K562 (cell line): ENCODE measurements at places on chromosomes 2 and 18.

DNA sequence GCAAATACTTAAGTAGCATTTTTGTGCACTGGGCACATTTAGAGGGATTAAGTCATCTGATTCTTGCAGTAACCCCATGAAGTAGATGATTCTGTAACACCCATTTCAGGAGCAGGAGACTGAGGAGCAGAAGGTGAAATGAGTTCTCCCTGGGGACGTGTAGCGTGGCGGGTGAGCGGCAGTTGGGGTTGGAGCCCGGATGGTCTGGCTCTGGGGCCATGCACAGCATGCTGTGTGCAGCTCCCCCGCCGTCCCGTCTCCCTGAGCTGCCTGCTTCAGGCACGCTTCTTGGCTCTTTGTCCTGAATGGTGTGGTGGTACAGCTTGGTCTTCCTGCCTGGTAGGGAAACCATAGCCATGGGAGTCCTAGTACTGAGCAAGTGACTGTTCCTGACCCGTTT lies 32.4 kb downstream of the INPP4A start:
- no peak for DNase-seq

DNA sequence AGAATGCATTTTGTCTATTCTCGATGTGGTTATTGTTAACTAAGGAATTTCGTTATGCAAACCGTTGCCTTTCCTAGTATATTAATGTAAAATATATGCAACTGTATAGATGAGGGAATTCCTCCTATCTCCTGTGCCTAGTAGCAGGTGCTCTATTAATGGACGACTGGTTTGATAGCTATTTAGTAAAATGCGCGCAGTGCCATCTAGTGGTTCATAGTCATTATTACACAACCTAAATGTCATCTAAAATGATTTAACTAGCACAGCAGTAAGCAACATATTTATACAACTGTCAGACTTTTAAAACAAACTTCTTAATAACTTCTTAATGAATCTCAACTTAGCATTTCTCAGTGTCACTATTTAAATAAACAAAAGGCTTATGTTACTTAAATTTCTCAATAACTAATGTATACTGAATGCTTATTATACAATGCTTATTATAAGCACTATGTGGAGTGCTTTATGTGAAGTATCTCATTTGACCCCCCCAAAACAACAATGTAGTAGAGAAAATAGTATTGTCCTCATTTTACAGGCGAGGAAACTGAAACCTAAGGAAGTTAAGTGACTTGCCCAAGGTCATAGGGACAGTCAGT lies 77.9 kb downstream of the DTNA start:
- DNase-seq = peak; percentile 60

GRCh38 chr2:113961000-113961399 lies 71.1 kb downstream of the ACTR3 start:
- DNase-seq = no peak

GRCh38 chr2:60068755-60069154 lies 484.7 kb downstream of the BCL11A start:
- no peak for DNase-seq

DNA sequence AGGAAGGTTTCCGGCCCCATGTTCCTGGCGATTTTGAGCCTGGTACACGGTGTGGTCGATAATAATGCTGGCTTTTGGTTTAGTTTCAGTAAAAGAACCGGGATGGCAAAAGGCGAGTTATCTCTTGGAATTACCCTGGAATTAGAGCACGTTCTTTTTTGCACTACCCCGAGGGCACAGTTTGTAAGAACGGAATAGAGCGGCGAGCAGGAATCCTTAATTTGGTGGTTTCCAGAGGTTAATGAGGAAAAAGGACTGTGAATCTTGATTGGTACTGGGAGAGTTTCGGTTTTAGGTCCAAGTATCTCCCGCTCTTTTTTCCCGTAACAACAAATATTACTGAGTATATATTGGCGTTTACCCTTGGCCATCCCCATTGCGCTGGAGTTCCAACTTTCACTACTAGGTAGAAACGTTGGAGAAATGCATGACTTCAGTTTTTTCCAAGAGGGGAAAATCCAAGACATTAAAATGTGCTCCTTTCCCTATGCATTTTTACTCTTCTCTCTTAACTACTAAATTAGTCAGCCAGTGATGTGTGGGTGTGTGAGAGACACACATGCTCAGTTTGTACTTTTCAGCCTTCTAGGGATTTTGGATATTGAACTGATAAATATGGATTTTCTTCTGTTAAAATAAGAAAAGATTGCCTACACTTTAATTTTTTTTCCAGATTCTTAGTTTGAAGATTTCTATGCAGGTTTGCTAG lies 160.8 kb downstream of the AGPS start:
- DNase-seq = no peak

- DNase-seq = no peak
Measured at GRCh38 chr2:202014318-202014717, 19.3 kb upstream of the FZD7 start.

- DNase-seq = no peak
Measured at GRCh38 chr2:11396021-11396420, 51.6 kb upstream of the ROCK2 start.

DNA sequence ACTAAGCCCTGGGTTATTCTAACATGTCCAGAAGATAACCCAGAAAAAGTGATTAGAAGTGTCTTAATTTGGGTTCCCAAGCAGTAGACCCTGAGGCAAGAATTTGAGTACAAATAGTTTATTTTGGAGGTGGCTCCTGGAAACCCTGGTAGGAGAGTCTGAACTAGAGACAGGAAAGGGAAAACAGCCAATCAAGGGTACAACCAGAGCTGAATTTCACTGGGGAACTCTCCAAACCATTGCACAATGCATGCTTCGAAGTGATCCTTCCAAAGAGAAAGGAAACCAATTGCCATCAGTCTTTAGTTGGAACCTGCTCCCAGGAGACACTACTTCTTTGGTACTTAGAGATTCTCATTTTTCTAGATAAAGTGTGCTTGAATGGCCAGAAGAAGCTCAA lies 361.5 kb downstream of the MBD2 start:
- DNase-seq = no peak

DNA sequence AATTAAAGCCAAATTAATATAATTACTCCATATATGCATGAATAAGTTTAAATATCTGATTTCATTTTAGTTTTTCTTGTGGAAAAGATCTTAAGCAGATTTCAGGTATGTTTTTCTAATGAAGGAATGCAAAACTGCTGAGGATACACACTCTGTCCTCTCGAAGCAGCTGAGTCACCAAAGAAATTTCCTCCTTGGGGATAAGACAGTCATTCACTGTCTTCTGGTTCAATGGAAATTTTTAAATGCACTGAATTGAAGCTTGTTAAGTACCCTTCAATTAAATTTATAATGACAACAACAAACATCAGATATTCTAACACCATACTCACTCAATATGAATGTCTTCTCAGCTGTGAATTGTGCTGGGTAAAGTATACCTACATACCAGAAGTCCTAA lies 101.5 kb upstream of the DNER start:
- no peak for DNase-seq

GRCh38 chr2:241179899-241180298 lies 8.6 kb upstream of the ANO7 start:
- DNase-seq = no peak

GRCh38 chr2:213429516-213429915 lies 145.3 kb downstream of the SPAG16 start:
- no peak for DNase-seq

- no peak for DNase-seq
Measured at GRCh38 chr2:68115965-68116364, 41.7 kb upstream of the PNO1 start.

DNA sequence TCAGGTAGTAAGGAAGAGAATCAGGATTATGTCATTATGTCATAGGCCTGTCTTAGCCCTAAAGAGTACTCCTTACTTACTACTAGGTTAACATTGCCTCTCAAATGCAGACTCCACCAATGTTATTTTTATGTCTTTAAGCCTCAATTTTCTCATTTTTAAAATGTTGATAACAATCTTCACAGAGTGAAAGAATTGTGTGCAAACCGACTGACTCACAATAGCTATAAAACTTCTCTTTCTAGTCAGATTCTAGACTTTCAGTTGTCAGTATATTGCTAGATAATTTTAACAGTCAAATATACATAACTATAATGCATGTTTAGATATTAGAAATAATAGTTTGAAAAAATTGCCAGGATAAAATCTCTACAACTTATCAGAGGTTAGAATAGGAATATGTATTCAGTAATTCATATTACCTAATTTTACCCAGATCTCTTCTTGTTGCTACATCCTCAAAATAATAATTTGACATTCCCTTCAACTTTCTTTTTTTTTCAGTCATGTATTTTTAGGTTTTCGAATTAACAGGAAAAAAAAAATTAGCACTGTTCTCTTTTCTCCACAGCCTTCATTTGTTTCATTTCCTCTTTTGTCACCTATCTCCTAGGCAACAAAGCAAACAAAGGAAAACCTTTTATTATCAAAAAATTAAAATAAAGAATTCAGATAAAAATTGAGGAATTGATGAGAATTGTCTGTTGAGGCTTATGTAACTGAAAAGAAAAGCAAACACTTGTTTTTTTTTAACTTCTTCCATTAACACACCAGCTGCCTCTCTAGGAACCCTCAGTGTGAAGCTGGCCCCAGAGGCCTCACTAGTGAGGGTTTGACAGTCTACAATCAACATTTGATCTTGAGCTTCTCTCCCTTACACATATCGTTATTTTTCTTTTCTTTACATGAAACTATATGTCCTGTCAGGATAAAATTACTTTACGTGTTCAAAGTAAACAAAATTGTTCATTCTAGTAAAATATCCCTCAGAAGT lies 279.0 kb downstream of the CALCRL start:
- no peak for DNase-seq

DNA sequence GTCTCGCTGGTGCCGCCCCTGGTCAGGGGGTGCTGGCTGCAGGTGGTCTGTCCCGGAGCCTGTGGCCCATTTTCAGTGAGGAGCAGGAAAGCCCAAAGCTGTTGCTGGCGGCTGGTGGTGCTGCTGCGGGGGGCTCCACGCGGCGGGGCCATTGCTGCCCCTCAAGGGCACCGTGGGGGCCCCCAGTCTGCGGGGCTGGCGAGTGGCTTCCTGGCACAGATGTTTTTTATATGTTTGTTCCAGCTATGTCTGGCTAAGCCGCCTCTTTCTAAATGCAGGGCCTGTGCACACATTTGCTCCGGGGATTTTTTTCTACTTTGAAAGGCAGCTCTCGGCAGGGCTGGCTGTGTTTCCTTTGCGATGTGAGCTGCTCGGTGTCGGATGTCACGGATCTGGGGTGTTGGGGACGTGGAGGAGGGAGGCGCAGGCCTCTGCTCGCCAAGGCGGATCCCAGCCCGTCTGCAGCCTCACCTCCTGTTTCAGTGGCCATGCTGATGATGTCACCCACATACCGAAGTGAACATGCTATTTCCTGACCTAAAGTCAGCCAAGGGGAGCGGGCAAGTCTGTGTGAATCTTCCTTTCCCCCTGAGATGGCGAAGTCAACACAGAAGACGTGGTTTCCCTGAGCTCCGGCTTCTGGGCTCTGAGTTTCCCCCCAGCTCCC lies 112.0 kb upstream of the CTDP1 start:
- DNase-seq = no peak
